Neural crest cell (in vitro differentiated cells): ENCODE measurements at places on chromosomes 6 and 20. TPM values are rescaled to one million over a fixed set of nuclear protein-coding genes. Genes with fewer than 3 reads are reported as not detected.

- no peak for DNase-seq
Observed at GRCh38 chr6:165685302-165685701, 22.3 kb upstream of the PDE10A start.

The MYLK4 gene
- 0.80 and 0.96 TPM in 2 replicates for total RNA-seq

DNA sequence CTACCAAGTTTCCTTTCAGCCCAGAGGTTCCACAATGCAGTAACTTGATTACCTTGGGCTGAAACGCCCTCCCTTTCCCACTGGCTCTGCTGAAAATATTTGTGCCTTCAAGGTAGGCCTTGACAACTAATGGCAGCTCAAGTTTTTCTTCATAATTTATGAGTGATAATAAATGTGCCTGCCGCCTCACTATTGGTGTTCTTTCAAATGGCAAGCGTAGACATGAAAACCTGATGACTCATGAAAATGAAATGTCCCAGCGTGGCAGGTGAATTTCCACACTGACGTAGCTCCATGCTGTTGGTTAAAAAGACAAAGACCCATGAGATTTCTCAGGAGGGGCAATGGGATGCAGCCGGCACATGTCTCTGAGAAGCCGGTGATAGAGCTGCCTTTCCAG lies 107.2 kb upstream of the GGTLC1 start:
- DNase-seq = no peak

DNA sequence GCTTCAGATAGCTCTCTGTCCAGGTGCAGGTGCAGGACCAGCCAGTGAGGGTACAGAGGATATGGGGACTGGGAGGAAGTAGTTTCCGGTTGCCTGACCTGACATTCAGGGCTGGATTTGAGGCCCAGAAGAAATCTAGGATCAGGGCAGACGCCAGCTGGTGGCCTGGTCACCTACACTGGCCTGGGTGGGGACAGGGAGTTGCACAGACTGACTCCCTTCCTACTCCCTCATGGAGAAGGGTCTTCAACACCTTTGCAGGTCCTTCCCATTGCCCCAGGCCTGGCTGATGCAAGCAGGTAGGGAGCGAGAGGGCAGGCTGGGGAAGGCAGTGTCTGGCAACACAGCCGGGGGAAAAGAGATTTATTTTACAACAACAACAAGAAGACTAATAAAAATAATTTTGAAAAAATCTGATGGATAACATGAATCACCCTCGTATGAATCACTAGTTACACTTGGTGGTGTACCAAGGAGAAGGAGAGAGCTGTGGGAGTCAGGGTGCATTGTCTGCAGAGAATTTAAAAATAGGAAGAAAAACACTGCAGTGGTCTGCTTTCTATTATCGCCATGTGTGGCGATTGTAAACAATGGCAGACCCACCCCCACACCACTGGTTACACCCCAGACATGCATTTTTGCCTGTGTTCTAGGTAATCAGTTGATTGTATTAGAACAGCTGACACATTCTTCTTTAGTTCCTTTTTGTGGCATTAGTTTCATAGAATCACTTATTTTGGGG lies 62.3 kb upstream of the SNX9 start:
- no peak for DNase-seq

- no peak for DNase-seq
Observed at GRCh38 chr6:26555505-26556262, 17.5 kb downstream of the HMGN4 start.
